ENCODE measurements at places on chromosomes 12 and 14.
A peak's percentile ranks its signal among the peaks of the same experiment; 100 is the strongest.

GRCh38 chr14:96140952-96141351 is 63.7 kb upstream of the BDKRB2 start:
- DNase-seq = no peak

- DNase-seq = no peak
Observed at GRCh38 chr12:116200812-116201211, 76.7 kb downstream of the MED13L start.

DNA sequence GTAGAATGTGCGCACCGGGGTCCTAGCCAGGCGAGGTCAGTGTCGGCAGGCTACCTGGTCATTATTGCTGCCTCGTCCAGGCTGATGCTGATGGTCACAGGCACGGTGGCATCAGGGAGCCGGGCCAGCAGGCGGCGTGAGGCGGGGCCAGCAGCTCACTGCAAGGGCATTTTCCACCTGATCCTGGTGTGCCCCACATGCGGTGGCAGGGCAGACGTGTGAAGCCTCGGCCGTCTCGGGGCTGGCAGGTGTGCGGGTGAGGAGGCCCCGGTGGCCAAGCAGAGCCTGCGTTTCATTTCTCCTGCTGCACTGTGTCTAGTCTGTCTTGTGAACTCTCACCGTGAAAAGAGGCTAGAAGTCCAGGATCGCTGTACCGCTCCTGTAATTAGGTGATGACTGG is 12.0 kb upstream of the AMN start:
- DNase-seq = no peak

DNA sequence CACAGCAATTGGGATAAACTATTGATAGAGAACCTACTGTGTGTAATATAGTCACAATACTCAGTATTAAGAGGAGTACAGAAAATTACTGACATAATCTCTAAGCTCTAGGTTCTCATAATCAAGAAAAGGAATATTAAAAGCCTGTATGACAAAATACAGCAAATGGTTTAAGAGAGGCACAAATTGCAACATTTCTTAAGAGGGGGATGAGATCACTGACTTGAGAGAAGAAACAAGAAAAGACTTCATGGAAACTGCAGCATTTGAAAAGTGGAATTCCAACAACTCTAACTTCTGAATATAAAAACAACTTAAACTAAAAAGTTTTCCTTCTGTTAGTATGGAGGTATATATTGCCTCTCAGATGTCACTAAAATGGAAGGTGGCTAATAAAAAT is 89.7 kb downstream of the NUMB start:
- DNase-seq = no peak

GRCh38 chr12:65685514-65685913 is 138.8 kb upstream of the HMGA2 start:
- no peak for DNase-seq

DNA sequence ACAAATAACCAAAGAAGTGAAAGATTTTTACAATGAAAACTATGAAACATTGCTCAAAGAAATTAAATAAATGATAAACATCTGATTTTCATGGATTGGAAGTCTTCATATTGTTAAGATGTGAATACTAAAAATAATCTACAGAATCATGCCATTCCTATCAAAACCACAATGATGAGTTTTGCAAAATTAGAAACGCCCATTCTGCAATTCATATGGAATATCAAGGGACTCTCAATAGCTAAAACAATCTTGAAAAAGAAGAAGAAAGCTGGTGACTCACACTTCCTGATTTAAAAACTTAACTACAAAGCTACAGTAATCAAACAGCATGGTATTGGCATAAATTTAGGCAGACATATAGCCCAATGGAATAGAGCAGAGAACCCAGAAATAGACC is 40.2 kb upstream of the CCT2 start:
- no peak for DNase-seq

DNA sequence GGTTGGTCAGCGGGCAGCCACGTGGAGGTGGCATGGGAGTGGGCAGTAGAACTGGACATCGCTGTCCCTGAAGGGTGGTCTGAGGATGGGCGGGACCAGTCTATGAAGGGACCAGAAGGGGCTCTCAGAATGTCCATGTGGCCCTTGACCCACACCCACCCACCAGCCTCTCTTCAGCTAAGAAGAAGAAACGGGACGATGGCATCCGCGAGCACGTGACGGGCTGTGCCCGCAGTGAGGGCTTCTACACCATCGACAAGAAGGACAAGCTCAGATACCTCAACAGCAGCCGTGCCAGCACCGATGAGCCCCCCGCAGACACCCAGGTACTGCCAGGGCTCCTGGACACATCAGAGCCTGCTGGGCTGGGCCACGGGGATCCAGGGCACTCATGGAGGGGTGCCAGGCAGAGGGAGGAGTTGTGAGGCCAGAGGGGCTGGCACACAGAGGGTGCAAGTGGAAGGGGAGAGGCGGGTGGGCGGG is 21.3 kb downstream of the SETD1B start:
- no peak for DNase-seq

GRCh38 chr12:124541322-124541721 is 26.1 kb downstream of the NCOR2 start:
- DNase-seq = no peak

GRCh38 chr12:45671254-45671653 is 58.3 kb upstream of the ARID2 start:
- no peak for DNase-seq

DNA sequence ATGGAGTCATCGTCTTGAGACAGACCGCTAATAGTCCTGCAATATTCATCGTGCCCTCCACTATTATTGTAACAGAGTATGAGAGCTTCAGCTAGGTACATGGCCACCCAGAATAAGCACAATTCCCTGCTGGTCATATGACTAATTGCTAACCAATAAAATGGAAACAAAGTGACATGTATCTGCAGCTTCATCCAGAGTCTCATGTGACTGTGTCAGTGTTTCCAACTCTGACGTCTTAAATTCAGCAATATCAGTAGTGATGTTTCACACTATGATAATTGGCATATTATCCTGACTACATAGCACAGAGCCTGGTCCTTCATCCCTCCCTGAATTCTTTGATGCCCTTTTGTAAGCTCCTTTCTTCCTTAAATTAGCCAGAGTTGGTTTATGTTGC is 167.4 kb downstream of the RPS29 start:
- no peak for DNase-seq

DNA sequence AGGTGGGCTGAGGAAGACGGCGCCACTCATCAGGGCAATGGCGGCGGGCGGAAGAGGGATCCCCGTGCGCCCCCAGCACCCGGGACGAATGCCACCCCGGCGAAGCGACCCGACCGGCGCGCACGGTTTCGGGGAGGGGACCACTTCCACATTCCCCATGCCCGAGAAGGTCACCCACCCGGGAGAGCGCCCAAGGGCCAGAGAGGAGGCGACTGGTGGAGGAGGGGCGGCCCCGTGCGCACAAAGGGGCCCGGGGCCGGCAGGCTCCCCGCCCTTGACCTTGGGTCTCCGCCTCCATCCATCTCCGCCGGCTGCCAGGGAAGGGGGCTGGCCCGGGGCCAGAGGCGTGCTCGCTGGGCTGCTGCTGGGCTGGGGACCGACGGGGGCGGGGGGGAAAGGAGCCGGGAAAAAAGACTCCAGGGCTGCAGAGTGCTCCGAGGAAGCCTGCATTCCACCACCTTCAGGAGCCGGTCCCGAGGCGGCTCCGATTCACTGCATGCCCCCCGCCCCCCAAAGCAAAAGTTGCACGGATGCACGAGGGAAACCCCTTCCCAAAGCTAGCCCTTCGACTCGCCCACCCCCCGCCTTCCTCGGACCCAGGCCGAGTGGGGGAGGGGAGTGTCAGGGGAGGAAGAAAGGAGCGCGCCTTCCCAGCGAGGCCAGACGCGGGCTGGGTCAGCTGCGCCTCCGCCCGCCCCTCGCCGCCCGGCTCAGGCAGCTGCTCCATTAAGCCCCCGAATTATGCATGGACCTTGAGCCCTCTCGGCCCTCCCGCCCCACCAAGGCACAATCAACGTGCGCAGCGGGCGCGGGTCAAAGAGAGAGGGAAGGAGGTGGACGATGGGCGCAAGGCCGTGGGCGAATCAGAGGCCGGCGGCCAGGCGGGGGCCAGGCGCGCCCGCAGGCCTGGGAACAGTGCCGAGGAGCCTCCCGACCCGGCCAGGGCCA is 26.2 kb downstream of the BCL11B start:
- DNase-seq = no peak

- no peak for DNase-seq
Observed at GRCh38 chr14:68695326-68695768, 97.5 kb downstream of the ZFP36L1 start.

- DNase-seq = no peak
Observed at GRCh38 chr12:130933269-130933995, 20.3 kb upstream of the ADGRD1 start.

GRCh38 chr12:107131832-107132616 is 38.7 kb upstream of the CRY1 start:
- DNase-seq = peak; percentile 56

DNA sequence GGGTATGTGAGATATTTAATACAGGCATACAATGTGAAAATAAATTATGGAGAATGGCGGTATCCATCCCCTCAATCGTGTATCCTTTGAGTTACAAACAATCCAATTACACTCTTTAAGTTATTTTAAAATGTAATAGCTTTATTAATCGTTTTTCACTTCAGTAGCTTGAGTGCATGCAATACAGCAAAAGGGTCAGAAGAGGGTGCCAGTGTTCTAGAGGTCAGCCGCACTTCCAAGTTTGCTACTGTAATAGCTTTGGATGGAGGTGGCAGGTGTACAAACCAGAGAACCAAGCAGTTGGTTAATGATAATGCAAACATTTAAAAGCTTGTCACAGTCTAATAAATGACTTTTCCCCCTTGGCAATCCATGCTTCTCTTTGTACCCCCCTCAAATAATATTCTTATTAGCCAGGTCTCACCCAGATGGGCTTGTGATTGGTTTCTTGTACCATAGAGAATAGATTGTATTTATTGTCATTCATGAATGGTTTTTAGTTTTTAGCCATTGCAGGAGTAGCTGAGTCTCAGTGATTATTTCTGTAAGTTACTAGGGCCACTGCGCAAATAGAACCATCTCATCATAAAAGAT is 127.0 kb downstream of the ERC1 start:
- DNase-seq = peak; percentile 80

- no peak for DNase-seq
Observed at GRCh38 chr12:3453990-3454680, 36.9 kb upstream of the PRMT8 start.

DNA sequence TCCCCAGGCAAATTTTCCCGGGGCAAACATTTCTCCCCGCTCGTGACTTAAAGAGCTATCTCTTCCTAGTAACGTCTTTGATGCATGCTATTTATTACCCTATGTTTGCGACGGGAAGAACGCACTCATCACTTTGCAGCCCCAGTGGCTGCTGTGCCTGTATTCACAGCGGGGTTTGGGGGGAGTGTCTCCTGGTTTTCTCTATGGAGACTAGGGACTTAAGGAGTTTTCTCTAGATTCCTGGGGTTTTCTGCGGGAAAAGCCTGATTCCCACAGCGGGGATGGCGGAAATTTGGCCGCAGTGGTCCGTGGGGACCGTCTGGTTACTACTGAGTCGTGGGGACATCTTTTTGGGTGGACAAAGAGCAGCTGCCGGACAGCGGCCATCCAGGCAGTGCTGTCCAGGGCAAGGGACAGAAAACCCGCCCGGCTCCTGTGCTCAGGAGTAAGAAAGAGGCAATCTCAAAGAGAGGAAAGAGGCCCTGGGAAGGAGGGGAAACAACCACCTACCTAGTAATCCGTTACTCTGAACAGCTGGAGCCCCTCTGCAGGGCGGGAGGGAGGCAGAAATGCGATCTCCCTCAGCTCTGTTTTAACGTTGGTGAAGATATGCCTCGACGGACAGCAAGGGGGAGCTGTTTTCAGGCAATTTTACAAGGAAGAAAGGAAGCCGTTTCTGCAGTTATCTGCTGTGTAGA is 771 bp upstream of the AVPR1A start:
- DNase-seq = no peak

DNA sequence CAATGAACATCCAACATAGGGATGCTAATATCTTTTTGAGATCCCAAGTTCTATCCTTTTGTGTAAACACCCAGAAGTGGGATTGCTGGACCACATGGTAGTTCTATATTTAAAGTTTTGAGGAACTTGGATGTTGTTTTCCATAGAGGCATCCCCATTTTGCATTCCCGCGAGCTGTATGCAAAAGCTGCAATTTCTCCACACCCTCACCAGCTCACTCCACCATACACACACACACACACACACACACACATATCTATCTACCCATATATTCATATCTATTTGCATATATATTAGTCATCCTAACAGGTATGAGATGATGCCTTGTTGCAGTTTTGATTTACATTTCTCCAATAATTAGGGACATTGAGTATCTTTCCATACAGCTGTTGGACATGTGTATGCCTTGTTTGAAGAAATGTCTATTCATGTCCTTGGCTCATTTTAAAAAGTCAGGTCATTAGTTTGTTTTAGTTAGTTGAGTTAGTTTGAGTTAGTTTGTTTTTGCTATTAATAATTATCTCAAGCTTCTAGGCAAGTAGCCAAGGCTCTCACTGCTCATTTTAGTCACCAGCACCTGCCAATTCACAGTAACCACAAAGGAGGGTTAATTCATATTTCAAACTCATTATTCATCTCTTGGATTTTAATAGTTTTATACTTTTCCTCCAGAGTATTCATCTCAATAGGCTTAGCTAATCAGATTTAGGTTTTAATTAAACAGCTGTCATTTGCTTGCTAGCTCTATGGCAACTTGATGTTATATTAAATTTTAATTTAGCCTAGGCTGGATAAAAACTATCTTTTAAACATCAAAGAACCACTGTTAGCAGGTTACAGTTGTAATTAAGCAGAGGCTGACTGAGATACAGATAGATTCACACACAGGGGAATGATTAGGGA is 1435.9 kb upstream of the TMEM132C start:
- DNase-seq = no peak

GRCh38 chr14:70096866-70097265 is 91.9 kb downstream of the SLC8A3 start:
- DNase-seq = no peak

DNA sequence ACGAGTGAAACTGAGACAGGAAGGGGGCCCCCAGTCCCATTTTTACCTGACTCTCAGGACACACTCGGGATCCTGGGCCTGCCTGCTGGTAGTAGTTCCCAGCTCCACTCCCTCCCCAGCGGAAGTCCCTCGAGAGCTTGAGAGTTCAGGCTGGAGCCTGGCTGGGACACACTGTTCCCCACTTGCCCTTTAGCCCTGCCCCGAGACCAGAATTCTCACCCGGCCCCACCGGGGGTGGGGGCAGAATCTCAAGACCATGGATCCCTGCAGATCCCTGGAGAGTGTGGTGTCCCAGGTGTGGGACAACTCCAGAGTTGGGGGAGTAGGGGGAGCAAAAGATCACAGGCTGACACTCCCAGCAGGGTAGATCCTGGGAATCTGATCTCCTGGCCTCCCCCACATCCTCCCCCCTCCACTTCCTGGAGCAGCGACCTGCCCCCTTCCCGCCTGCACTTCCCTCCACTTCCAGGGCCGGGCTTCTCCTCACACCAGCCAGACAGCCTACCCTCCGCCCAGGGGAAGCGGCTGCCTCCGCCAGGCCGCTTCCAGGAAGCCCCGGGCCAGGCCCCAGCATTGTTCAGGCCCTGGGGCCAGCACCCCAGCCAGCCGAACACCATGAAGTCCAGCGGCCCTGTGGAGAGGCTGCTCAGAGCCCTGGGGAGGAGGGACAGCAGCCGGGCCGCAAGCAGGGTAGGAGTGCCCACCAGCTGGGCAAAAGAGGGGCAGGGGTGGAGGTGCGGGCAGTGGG is at the start of gene TNS2:
Gene TNS2, plus strand, starts transcription at position 495 of the 748 bp plus-strand sequence. Its CDS starts 121 bp downstream, at position 616.
- no peak for DNase-seq

- DNase-seq = peak; percentile 65
Observed at GRCh38 chr14:105479431-105480158, 5.0 kb downstream of the CRIP2 start.

GRCh38 chr14:104732931-104733681 is 9.1 kb downstream of the ADSS1 start:
- no peak for DNase-seq

GRCh38 chr12:39490500-39491282 is 47.8 kb upstream of the KIF21A start:
- DNase-seq = no peak

GRCh38 chr12:5682581-5682980 is 250.7 kb downstream of the NTF3 start:
- DNase-seq = no peak
